ENCODE measurements at places on chromosomes 2 and 18. TPM values are rescaled to one million over a fixed set of nuclear protein-coding genes. Genes with fewer than 3 reads are reported as not detected.

The ROCK2 gene
- total RNA-seq, result 58.1 TPM

The CD302 gene
- total RNA-seq, result 9.4 TPM

DNA sequence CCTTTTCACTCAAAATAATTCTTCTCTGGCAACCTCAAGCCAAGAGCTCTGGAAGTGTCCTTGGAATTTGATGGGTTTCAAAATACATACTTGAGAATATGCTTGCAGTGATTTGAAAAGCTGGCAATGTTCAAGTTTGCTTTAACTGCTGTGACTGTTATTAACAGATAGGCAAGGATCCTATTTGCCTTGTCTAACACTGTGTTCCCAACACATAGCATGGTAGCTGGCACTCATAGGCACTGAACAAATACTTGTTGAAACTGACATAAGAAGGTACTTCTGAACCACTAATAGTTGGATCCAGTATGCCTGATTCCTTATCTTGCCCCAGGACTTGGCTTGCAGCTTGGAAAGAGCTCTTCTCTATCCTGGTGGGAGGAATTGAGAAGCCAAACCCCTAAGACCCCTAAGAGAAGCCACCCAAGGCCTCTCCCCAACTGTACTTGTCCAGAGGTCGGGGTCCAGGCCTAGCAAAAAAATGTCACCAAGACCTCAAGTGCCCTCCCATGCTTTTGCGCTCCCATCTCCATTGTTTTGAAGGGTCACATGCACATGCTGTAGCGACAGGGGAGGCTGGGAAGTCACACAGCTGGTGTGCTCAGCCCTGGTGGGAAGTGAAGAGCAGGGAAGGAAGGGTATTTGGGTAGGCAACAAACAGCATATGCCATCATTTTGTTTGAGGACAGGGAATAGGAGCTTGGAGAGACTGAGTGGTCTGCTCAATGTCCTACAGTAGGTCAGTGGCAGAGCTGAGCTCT lies 118.4 kb upstream of the HAAO start:
- DNase-seq, result no peak

- no peak for DNase-seq
These were observed 669.4 kb upstream of the PKDCC start for GRCh38 chr2:41378420-41378819.

DNA sequence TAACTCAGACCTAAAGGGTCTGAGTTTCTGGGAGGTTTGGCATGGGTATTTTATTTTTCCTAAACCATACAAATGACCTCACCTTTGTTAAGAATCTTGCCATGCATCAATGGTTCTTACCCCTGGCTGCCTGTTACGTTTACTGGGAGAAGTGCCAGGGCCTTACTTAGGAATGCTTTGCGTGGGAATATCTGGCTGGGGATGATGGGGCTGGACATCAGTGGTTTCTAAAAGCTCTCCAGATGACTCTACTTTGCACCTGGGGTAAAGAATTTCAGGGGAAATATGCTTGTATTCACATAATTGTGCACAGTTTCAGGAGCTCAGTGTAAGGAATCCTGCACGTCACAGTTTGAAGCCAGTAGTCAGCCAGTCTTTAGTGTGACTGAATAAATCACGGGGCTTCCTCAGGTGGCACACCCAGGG lies 18.2 kb upstream of the DAW1 start:
- DNase-seq, result peak; percentile 43

- no peak for DNase-seq
These were observed 64.1 kb downstream of the EIF2AK3 start for GRCh38 chr2:88563129-88563528.

GRCh38 chr18:22702806-22703205 lies 230.3 kb upstream of the RBBP8 start:
- no peak for DNase-seq
